ENCODE measurements at places on chromosomes 1 and 21.

- DNase-seq = no peak
Observed at GRCh38 chr1:233627823-233628222, 13.9 kb downstream of the KCNK1 start.

DNA sequence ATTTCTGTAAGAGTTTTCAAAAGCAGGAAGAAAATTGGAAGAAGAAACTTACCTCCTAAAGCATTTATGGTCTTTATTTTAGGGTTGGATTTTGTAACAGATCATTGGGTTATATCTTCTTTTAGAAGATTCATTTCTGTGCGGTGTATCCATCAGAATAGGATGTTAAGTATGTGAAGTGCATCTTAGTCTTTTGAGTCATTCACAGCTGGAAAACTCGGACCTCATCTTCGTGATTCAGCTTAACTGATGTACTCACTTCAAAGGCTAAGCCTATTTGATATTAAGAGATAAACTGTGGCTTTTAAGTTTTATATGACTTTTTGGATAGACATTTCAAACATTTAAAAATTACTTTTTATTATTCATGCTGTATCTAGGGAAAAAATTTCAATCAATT lies 56.3 kb downstream of the GIPC2 start:
- no peak for DNase-seq

DNA sequence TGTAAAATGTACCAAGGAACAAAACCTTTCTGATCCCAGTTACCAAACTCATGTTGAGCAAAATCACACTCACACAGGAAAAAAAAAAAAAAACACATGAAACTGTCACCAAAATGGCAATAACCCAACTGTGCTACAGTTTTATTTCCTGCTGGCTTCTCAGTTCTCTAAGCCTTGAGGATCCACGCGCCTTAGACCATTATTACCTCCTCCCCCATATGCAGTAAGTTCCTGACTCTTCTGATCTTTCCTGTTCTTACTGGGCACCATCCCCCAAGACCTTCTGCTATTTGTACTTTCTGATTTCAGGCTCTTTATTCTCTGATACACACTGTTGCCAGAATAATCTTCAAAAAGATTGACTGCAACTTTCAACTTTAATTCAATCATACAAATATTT lies 79.6 kb downstream of the SLC45A1 start:
- DNase-seq = no peak

DNA sequence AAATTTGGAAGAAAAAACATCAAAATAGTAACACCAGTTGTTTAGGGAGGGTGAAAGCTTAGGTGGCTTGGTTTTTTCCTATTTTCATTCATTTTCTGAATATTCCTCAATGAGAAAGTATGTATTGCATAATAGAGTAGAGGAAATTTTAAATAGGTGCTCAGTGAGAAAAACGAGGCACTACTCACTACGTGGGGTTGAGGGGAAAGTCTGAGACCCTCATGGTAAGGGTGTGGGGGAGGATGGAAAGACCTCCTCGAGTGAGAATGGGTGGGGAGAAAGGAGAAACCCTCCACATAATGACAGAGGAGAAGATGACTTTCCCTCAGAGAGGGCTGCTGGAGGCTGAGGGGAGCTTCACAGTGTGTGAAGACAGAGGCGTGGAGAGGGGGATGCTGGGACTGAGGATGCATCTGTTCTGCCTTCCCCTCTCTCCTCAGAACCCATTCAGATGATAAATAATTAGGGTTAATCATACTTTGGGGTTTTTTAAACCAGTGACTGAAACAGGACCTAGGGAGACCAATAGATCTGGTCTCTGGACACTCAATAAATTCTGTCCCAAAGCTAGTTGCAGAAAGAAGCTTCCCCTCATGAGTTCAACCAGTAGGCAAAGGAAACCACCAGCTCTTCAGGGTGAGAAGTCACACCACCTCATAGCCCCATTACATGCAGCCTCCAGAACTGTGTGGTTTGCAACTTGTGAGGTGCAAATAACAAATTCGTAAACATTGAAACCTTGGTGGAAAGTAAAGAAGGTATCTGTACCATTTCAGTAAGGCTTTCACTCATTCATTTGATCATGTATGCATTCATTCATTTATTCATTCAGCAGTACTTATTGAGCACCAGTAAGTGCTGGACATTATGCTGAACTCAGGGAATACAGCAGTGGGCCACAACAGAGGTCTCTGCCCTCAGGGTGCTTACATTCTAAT lies 17.1 kb downstream of the SLAMF7 start:
- no peak for DNase-seq

GRCh38 chr1:228156941-228157728 lies 7.4 kb downstream of the GJC2 start:
- DNase-seq = no peak

Data from effector CD4-positive, alpha-beta T cell (primary cell).